ENCODE measurements at places on chromosomes 7 and 10. TPM values are rescaled to one million over a fixed set of nuclear protein-coding genes. Genes with fewer than 3 reads are reported as not detected.

- DNase-seq = no peak
Observed at GRCh38 chr7:21028599-21028998, 241.9 kb upstream of the SP8 start.

DNA sequence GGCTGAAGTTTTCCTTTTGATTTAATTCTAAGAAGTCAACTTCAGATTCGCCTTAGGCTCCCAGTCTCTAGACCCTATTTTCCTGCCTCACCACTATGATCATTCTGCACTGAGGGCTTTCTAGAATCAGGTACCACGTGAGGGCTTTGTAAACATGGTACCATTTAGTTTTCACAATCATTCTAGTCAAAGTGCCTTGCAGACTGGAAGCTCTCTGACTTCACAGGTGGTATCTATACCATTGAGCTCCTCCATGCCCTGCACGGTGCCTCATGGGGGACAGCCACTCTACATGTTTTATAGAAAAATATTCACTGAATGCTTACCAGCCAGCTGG is 106.5 kb downstream of the ABLIM1 start:
- DNase-seq = no peak

DNA sequence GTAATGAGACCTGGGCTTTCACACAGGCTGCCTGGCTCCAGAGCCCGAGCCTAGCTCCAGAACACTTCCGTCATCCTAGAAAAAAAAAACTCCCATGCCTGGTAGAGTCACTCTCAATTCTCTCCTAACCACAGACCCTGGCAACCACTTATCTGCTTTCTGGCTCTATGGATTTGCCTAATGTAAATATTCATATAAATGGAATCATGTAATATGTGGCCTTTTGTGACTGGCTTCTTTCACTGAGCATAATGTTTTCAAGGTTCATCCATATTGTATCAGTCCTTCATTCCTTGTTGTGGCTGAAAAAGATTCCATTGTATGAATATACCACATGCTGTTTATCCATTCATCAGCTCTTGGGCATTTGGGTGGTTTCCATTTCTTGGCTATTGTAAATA is 167.7 kb upstream of the MKLN1 start:
- peak; percentile 66 for DNase-seq

- no peak for DNase-seq
Observed at GRCh38 chr10:30039567-30039966, 19.8 kb downstream of the JCAD start.

DNA sequence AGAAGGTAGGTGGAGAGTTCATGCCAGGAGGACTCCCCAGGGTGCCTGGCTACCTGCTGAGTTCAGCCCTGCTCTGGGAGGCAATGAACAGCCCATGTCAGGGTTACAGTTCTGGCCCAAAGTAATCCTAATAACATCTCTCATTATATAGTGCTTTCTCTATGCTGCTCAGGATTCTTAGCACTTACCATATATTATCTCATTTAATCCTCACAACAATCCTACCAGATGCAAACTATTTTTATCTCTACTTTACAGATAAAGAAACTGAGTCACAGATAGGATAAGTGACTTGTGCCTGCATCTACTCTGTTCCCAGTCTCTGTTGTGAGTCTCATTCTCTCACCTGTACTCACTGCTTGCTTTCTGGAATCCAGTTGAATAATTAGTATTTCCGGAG is 105.1 kb upstream of the NFE2L3 start:
- no peak for DNase-seq

- DNase-seq = no peak
Observed at GRCh38 chr10:3756360-3756740, 28.7 kb downstream of the KLF6 start.

DNA sequence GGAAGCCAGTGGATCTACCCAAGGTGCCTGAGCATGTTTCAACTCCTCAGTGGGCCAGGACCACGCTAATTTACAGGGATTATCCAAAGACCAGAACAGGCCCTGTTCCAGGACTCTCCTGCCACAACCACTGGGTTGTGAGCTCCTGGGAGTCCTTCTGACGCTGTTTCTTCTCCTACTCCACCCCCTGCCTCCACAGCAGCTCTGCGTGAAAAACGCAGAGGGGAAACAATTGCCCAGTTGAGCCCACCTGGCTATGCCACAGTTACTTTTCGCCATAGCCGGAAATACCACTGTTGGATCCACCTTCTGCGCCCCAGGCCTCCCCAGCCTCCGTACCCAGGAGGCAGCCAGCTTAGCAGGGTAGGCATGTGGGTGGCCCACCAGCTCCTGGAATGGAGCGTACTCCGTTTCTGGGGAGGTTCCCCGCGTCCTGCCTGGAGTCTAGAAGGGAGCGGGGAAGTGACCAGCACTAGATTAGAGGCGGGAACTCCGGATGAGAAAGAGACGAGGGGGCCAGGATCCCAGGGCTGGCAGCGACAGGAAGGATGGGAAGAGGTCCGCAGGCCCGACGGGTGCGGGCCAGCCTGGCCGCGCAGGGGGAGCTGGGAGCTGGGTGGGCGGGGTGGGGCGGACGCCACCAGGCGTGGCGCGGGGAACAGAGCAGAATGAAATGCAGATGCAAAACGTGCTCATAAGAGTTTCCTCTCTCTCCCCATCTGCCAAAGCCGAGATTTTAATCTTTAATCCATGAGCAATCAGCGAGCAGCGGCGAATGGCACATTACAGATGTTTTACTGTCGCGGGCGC is 32.1 kb upstream of the PAX2 start:
- no peak for DNase-seq

DNA sequence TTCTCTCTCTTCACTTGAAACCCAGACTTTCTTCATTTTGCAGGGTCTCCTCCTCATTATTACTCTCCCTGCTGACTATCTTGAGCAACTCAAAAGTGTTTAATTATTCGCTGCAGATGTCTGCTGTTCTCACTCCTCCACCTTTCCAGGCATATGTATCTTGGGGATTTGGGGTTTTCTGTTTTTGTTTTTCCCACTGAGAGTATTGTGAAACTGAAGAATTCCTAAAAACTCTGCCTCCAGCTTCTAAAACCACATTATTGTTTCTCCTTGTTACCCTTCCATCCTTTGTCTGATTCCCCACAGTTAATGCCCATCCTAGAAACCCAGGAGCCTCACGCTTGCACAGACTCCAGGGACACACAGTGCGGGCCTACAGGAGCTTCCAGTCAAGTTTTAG is 51.3 kb downstream of the WNT2 start:
- no peak for DNase-seq

GRCh38 chr10:72292223-72292691 is 18.5 kb downstream of the DDIT4 start:
- no peak for DNase-seq

The CCL24 gene
- not detected for total RNA-seq

The OR2A14 gene
- not detected for total RNA-seq

The BMPER gene
- 12.2 TPM for total RNA-seq

The TEX47 gene
- total RNA-seq = not detected

All from fibroblast of lung (primary cell).